Right cardiac atrium (tissue), 5 donors: ENCODE measurements at places on chromosomes 2 and 18.

GRCh38 chr18:42792731-42793130 is 322.8 kb downstream of the RIT2 start:
- no peak for DNase-seq

DNA sequence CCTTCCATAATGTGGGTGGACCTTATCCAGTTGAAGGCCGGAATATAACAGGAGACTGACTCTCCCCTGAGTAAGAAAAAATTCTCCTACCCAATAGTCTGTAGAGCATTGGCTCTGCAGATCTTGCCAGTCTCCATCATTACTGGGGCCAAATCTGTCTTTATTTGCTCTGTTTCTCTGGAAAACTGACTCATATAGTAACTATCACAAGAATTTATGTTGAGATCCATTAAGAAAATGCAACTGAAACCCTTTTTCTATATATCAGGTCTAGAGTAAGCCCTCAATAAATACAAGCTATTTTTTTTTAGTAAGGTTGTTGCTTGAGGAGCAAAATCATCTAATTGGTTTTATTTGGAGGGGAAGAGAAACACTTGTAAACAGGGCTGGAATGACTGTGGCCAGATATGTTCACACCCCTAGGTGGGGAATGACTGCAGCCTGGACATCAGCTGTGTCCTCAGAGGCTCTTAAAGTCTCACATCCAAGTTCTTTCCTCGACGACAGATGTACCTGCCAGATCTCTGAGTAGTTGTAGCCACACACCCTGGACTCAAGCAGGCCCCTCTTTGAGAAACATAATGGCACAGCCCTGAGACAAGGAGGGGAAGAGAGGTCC is 339.7 kb downstream of the TNS1 start:
- DNase-seq, result no peak

- no peak for DNase-seq
Measured at GRCh38 chr2:228709788-228710371, 528.4 kb upstream of the SPHKAP start.

DNA sequence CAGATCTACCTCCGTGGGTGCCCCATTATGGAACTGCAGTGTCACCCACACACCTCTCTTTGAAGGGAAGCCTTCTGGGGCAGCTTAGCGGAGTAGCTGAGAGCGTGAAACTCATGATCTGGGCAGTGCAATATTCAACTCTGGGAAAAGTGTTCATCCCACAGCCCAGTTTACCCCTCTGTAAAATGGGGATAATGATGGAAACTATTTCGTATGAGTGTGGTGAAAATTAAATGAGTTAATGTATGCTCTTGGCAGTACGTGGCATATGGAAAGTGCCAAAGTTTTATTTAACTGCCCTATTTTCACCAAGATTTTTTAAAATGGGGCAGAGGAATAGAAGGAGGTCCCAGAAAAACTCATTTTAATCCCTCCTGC is 11.5 kb downstream of the EVX2 start:
- DNase-seq, result no peak

GRCh38 chr18:69612242-69612641 is 211.6 kb downstream of the DOK6 start:
- no peak for DNase-seq

DNA sequence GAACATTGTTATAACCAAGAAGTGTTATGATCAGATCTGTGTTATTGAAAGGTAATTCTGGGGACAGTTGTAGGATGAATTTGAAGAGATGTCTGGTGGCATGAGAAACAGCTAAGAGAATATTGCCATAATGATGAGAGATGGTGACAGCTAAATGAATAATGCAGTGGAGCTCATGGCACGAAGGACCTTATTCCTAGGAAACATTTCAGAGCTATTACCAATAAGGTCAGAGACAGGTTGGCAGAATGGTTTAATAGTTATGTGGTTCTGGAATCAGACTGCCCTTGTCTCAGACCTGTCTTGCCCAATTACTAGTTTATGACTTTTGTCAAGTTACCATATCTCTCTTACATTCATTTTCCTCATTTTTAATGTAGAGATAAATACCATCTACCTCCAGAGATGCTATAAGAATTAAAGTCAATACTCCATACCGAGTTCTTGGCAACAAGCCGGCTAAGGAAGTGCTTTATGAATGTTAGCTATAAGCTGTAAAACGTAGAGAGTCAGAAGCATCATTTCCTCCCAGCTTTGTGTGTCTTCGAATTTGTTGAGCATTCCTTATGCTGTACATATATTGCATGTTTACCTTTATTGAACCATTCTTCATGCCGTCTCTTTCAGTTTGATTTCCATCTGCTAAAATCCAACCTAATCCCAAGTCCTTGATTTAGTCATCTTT is 73.6 kb upstream of the COL5A2 start:
- DNase-seq, result no peak

DNA sequence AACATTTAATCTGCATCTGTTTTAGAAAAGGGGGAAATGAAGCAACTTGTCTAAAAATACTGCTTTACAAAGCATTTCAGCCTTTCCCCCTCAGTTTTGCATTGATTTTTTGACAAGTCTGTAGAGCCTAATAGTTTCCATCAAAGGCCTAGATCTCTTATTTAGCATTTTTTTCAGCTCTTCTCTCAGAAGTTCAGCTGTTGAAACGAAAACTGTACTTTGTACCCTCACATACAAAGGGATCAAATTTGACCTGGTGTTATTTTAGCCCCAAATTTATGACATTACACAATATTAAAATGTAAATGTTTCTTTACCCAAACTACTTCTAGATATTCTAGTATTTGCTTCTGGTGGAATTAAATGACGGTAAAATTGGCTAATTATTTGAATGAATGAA is 13.0 kb downstream of the YPEL5 start:
- DNase-seq, result no peak

- no peak for DNase-seq
Measured at GRCh38 chr2:165568361-165568760, 98.9 kb downstream of the CSRNP3 start.

- DNase-seq, result no peak
Measured at GRCh38 chr2:46718784-46719183, 196.8 kb downstream of the MCFD2 start.
